Dermis microvascular lymphatic vessel endothelial cell (primary cell): ENCODE measurements at places on chromosomes 6 and 20. TPM values are rescaled to one million over a fixed set of nuclear protein-coding genes. Genes with fewer than 3 reads are reported as not detected.

The KIF3B gene
- total RNA-seq, result 24.3 and 25.8 TPM in 2 replicates

The NHSL1 gene
- total RNA-seq, result 25.2 and 48.5 TPM in 2 replicates

- DNase-seq, result no peak
Observed at GRCh38 chr6:108531332-108531731, 29.4 kb upstream of the FOXO3 start.

GRCh38 chr20:44182863-44183262 lies 4.1 kb downstream of the JPH2 start:
- no peak for DNase-seq

DNA sequence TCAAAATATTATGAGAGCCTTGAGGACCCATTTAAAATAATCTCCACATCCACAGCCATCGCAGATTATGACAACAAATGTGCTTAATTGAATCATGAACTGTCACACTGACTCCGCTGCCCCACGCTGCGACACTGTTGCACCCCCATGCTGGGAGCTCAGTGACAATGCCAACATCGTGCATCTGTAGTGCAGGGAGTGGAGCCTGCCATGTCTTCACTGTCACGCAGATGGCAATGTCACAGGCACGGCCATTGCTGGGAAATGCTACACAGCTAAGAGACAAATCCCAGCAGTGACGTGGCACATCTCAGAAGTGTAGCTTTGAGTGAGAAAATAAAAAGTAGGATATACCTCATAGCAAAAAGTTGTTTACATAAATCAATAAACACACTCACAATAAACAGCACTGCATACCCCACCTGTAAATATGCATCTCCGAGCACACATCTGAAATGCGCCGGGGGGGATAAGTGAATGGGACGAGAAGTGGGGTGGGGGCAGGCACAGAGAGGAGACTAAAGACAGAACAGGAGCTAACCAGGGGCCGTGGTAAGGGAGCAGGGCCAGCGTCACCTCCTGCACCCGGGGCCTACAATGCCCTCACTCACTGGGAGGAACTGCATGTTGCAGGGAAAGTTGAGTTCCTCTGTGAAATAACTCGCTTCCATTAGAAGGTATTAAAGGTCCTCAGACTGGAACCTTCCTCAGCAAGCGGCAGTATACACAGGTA lies 349.9 kb downstream of the THBS2 start:
- DNase-seq, result no peak

GRCh38 chr20:56624786-56625681 lies 4.1 kb upstream of the TFAP2C start:
- DNase-seq, result no peak

- no peak for DNase-seq
Observed at GRCh38 chr20:54456423-54456822, 19.0 kb upstream of the DOK5 start.

DNA sequence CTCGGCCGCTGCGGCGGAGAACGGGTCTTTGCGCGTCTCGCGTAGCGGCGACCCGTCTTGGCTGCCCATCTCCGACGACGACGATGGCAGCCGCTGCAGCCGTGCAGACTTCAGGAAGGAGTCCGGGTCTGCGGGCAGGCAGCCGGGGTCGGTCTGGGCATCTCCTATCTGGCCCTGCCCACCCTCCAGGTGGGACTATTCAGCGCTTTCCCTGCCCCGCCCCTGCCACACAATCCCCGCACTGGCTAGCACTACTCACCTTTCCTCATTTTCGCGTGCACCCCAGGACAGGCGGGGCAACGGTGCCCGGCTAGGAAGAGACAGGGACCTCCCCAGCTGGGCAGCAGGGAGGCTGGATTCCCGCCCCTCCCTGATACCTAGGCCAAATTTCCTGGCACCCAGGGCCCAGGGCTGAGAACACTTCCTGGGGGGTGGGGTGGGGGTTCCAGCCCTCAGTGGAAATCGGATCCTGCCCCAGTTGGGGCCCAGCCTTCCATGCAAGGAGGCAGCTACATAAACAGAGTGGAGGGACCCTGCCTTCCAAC lies 9.2 kb downstream of the GGT7 start:
- no peak for DNase-seq

DNA sequence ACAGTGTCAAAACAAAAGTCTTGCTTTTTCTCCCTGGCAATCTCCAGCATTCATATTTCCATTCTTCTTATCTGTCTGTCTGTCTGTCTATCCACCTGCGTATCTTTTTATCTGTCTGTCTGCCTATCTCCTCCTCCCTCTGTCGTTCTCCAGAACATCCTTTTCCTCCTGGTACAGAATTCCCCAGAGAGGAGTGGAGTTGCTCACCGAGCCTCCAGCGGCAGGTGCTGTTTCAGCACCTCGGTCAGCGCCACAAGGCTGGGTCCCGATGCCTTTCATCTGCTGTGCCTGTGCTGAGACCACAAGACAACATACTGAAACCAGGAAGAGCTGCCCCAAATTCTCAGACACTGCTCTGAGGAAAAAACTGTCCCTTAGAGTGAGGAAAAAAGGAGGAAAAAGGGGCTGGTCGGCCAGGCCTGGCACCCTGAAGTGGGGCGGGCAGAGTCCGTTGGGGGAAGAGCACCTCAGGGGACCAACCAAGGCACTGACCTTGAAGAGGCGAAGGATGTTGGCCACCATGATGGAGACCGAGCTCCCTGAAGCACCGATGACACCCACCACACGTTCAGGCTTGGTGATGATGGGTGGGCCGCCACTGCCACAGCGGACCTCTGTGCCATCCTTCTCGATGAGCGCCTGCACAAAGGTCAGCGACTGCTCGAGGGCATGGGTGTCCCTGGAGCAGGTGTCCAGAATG lies 13.3 kb downstream of the GRM4 start:
- peak; percentile 41 for DNase-seq

DNA sequence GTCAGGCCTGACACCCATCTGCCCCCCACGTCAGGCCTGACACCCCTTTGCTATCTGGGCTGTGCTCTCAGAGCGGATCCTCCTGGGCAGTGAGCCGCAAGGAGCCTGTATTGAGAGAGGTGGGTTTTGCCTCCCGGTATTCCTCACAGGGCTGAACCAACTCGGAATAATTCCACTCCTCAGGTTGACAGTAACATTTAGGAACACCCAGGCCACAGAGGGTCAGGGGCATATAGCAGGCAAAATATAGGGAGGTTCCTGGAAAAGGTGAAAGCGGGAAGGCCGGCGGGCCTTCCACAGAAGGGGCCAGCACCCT lies 6.8 kb upstream of the FGD2 start:
- DNase-seq, result no peak
